ENCODE measurements at places on chromosomes 1 and 21.

DNA sequence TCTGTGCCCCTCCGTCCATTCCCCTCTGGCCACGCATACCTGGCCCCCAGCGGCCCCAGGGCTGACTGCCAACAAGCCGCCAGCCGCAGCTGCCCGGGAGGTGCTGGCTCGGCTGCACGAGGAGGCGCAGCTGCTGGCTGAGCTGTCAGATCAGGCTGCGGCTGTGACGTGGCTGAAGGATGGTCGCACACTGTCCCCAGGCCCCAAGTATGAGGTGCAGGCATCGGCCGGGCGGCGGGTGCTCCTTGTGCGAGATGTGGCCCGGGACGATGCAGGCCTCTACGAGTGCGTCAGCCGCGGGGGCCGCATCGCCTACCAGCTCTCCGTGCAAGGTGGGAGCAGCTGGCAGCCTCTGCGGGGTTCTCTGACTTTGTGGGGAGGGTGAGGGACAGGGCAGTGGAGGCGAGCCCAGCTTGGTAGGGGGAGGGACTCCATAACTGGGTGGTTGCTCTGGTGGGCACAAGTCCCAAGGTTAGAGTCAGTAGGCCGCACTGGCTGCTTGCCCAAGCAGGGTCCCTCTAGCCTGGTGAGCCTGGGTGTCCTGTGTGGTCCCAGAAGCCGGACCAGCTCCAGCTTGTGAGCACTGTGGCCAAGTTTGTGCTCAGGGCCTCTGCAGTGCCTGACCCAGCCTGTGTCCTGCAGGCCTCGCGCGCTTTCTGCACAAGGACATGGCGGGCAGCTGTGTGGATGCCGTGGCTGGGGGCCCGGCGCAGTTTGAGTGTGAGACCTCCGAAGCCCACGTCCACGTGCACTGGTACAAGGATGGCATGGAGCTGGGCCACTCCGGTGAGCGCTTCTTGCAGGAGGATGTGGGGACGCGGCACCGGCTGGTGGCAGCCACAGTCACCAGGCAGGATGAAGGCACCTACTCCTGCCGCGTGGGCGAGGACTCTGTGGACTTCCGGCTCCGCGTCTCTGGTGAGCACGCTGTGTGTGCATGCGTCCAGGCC lies 8.8 kb downstream of the OBSCN start:
- DNase-seq = peak; percentile 85

GRCh38 chr1:21059021-21059420 lies 117.7 kb downstream of the EIF4G3 start:
- DNase-seq = no peak

GRCh38 chr21:36551321-36551720 lies 71.4 kb upstream of the CLDN14 start:
- no peak for DNase-seq

- DNase-seq = no peak
These were observed 156.0 kb downstream of the TGFB2 start for GRCh38 chr1:218501161-218501560.

- no peak for DNase-seq
These were observed 22.1 kb downstream of the AIM2 start for GRCh38 chr1:159054427-159054826.

DNA sequence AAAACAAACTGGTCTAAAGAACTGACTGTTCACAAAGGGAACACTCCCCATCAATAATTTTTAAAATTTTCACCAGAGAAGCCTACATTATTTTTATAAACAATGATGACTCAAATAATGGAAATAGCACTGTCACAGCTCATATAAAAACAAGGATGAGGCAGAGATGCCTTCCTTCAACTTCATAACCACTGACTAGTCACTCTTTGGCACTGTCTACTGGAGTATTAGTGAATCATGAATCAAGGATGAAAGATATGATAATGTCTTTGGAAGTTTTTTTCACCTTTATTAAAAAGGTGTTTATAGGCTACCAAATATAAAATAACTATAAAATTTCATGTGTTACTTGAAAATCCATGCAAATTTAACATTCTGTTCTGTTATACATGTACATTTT lies 316.9 kb downstream of the VAV3 start:
- no peak for DNase-seq

DNA sequence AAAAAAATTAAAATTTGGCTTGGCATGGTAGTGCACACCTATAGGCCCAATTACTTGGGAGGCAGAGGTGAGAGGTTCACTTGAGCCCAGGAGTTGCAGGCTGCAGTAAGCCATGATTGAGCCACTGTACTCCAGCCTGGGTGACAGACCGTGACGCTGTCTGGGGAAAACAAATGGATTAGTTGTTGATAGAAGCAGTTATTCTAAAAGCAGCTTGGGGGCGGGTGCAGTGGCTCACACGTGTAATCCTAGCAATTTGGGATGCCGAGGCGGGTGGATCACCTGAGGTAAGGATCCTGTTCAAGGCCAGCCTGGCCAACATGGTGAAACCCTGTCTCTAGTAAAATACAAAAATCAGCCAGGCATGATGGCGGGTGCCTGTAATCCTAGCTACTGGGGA lies 40.3 kb downstream of the KIF1B start:
- DNase-seq = peak; percentile 70

DNA sequence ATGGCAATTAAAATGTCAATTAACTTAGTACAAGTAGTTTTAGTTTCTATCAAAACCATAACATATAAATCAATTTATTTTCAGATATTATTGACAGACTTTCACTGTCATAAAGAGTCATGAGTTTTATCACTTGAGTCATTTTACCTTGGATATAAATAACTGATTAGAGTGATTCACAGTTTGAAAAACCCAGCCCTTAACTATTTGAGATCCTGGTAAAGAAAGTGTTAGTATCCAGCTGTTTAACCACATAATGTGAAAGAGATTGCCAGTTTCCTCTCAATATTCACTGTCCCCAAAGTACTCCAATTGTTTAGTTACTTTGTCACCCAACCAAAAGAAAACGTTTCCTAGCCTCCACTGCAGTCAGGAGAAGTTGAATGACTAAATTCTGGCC lies 91.3 kb downstream of the UCHL5 start:
- DNase-seq = no peak

DNA sequence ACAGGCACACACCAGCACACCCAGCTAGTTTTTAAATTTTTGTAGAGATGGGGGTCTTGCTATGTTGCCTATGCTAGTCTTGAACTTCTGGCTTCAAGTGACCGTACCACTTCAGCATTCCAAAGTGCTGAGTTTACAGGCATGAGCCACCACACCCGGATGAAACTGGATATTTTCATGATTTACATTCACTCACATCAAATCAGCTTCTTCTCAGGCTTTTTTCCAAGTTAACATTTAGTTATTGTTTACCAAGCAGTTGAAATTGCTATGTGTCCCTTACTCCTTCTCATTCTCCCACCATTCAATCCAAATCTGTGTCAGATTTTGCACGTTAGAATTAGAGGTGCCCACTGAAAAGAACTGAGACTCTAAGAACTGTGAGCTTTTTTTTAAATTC lies 18.4 kb downstream of the RIT1 start:
- DNase-seq = no peak

GRCh38 chr1:172742599-172743500 lies 83.9 kb downstream of the FASLG start:
- no peak for DNase-seq

DNA sequence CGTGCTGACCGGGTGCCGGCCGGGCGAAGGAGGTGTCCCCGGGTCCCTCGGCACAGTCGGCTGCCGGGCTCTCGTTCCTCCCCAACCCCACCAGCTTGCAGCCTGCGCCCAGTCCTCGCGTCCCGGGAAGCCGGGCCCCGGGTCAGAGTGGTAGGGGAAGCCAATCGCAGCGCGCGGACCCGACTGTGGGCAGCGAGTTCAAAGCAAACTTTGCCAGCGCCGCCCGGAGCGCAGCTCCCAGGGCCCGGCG lies 328 bp downstream of the MYCL start:
- DNase-seq = no peak

- DNase-seq = peak; percentile 9
These were observed at the start of gene PLA2G4A for GRCh38 chr1:186828611-186829454. TSS of gene PLA2G4A (plus strand) at chr1:186828949. CDS start at chr1:186854355, 25,406 bp downstream.

DNA sequence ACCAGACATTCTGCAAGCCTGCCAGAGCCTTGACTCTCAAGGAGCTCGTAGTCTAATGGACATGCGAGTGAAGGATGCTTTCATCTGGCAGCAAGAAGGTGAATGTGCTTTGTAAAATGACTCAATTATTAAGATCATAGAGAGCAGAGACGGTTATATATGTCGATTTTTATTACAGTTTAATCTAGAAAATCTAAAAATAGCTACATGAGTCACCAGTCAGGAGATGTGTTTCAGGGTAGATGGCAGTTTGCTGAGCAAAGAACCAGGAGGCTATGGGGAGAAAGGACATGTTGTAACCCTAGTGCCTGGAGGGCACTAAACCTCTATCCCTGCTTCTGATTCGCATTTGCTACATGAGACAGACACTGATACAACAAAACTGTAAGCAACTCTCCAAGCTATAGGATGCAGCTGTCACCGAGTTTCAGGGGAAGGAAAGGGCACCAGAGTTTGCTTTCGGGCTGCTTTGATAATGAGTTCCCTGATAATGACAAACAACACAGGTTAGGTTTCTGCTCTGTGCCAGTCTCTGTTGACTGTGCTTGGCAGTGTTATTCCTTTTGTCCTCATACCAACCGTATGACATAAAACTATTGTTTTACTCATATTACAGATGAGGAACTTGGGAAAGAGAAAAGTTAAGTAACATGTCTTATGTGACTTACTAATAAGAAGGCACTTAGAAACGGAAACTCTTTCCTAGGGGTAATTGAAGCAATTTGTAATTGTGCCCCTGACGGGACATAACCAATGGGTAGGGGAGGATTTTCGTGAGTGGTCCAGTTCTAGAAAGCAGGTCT lies 43.2 kb downstream of the C1orf198 start:
- peak; percentile 51 for DNase-seq

GRCh38 chr1:183444243-183444642 lies 26.1 kb upstream of the NMNAT2 start:
- DNase-seq = no peak

- DNase-seq = peak; percentile 76
These were observed 1.9 kb downstream of the PABPC4 start for GRCh38 chr1:39574646-39575045.

GRCh38 chr1:53293123-53293522 lies 34.7 kb downstream of the LRP8 start:
- DNase-seq = no peak

DNA sequence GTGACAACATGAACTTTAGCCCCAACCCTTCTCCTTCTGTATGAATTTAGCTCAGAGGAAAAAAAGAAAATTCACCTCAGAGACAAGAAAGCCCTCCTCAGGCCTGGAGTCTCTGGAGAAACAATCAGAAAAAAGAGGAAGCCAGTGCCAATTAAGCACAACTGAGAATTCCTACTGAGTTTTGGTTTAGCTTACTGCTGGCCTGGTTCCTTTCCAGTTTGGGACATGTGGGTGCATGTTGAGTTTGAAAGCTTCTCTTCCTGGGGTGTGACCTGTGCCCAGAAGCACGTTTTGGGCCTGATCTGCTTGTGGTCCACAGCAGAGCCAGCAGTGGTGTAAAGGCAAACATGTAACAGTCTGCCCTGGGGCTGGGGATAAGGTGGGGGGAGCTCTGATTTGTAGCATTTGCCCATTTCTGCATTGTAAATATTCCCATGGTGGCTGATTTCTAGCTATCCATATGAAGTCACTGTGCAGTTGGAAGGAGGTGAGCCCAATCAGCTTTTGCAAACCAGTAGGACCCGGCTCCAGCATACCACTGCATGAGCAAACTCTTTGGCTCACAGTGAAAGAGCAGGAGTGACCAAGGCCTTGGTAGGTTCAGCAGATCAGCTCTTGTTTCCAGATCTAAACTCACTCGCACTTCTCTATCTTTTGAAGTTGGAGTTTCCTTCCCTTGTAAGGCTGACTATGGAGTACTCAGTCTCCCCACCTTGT lies 4.7 kb upstream of the THEM5 start:
- DNase-seq = no peak

- DNase-seq = no peak
These were observed 23.8 kb upstream of the KCNA10 start for GRCh38 chr1:110542725-110543124.

DNA sequence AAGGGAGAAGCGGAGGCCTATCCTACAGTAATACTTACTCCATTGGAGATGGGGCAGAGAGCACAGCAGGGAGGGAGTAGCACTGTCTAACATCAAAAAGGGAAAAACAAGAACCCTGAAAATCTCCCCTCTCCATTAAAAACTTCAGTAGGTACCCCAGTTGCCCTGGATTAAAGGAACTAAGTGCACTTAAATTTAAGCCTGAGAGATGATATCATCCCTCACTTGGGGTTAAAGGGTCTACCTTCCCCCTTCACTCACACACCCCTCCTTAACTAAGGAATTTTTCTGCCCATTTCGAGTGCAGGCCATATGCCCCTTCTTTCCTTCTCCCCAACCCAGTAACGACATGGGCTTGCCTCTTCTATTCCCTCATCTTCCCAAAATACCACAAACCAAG lies 3.7 kb upstream of the MTMR11 start:
- no peak for DNase-seq

DNA sequence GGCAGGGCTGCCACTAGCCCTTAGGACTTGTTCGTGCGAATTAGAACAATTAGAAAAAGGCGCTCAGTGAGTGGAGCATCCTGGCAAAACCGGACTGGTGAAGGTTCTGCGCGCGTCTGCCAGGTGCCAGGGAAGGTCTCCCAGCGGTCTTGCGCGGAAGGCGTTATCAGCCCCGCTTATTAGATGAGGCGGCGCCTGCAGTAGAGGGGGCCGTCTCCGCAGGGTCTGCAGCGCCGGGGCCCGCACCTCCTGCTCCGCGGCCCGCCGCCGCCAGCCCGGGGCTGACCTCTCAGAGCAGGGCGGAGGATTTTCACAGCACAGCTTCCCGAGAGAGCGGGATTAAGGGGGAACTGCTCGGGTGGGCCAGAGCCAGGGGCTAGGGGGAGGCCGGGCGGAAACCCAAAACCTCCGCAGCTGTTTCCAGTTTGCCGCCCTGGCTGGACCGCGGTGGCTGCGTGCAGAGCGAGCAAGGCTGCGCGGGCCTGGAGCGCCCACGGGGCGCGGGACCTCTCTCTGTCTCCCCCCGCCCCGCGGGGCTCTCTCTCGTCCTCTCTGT lies 155.2 kb downstream of the FOXD2 start:
- no peak for DNase-seq

DNA sequence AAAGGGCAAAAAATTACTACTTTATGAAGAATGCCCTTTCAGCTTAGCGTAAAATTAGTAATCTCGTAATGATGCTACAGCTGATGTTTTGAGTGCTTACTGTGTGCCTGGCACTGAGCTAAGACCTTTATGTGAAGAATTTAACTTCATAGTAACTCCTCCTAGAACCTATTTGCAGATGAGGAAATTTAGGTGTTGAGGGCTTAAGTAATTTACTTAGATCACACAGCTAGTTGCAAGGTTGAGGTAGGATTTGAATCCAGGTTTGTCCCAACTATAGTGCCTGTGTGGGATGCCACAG lies 1.4 kb downstream of the ZMYM4 start:
- no peak for DNase-seq
